Fibroblast of the aortic adventitia (primary cell): ENCODE measurements at places on chromosomes 7 and 10. TPM values are rescaled to one million over a fixed set of nuclear protein-coding genes. Genes with fewer than 3 reads are reported as not detected.

The NOS3 gene
- 0.36 and 4.6 TPM in 2 replicates for total RNA-seq

The HOGA1 gene
- 0.08 and 0.72 TPM in 2 replicates for total RNA-seq

The ABLIM1 gene
- 14.4 and 36.1 TPM in 2 replicates for total RNA-seq

GRCh38 chr10:104067525-104067924 is 18.2 kb downstream of the COL17A1 start:
- no peak for DNase-seq

GRCh38 chr7:20114468-20114867 is 102.7 kb downstream of the MACC1 start:
- no peak for DNase-seq

DNA sequence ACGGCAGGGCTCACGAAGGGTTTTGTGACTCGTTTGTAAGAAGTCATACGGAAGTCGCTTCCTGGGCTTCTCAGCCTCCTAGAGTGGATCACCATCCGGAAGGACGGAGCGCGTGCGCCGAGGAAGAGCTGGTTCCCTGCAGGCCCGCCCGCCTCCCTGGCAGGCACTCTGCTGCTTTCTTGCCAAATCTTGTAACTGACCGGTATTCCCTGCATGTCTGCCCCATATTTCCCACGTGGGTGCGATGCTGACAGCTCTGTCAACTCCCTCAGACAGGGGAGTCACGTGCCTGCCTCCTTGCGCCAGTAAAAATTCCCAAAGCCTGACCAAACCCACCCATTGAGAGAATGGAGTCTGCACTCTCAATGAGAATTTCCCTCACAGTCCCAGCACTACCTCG is 12.7 kb downstream of the SHH start:
- peak; percentile 52 for DNase-seq

DNA sequence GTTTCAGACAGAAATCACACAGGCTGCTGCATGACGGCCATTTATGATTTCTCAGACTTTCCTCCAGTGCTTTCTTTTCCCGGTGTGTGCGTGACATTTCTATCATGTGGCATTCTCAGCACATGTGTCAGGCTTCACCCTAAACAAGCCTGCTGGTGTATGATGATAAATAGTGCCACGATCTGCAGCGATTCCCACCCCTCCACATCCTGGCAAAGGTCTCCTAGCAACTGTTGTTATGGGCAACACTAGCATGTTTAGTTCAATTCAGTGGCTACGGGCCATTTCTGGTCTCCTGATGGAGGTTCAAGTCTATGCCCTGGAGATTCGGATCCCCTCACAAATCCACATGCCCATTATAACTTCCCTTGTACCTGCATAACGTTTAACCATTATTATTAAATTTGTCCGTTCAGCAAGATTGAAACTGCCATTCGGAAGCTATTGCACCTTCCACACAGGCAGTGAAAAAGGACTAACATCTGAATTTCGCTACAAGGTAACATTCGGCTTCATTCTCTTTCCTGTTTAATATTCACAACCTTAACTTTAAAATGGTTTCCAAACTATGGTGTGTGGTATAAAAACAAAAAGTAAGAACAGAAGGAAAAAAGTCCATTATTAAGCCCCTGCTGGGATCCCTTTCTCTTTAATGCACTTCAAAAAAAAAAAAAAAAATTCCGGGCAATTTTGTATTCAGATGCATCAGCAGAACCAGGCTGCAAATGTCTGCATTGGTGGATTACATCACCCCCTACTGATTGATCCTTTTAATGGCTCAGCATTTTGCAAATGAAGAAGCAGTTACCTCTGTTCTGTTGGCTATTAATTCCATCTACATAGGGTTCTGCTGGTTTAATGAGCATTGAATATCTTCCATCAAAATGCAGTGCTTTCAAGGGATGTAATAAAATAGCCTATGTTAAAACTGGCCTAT is 90.2 kb downstream of the FRMD4A start:
- DNase-seq, result no peak

DNA sequence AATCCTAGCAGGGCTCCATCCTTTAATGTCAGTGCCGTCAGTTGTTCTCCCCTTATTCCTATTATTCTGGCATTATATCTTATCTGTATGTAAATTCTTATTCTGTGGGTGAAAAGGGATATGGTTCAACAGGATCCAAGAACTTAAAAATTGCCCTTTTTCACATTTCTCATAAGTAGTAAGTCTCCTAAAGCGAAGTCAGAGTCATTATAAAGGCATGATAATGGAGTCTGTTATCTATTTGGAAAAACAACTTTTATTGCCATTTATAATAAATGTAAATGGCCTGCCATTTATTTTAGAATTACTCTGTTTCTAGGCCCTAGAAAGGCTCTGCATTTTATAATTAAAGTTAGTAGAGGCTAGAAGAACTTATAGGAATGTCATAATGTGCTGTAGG is 31.3 kb downstream of the SDK1 start:
- DNase-seq, result no peak

GRCh38 chr10:132897516-132898381 is 44.6 kb downstream of the CFAP46 start:
- DNase-seq, result no peak

DNA sequence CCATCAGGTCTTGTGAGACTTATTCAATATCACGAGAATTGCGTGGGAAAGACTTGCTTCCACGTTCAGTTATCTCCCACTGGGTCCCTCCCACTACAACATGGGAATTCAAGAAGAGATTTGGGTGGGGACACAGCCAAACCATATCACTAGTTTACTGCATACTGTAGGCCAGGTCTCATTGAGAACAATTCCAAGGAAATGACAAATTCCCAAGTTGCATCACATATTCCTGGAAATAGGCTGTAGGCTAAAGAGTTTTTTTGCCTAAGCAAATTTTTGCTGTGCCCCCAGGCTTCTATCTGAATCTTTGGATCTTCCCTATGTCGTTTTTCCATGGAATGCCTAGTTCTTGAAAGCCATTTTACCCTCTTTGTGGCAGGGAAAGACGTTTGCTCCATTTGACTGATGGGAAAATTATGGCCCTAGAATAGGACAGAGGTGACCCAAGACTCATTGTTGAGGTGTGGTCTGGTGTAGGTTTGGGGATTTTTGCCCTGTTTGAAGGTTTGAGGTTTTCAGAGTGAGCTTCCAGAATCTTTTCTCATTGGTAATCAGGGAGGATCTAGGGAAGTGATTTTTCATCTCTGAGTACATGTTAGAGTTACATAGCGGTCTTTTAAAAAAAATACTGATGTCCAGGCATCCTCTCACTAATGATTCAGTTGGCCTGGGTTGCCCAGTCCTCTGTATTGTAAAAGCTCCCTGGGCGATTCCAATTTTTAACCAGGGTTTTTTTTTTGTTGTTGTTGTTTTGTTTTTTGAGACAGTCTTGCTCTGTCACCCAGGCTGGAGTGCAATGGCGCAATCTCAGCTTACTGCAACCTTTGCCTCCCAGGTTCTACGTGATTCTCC is 44.4 kb downstream of the TACR2 start:
- peak; percentile 97 for DNase-seq

DNA sequence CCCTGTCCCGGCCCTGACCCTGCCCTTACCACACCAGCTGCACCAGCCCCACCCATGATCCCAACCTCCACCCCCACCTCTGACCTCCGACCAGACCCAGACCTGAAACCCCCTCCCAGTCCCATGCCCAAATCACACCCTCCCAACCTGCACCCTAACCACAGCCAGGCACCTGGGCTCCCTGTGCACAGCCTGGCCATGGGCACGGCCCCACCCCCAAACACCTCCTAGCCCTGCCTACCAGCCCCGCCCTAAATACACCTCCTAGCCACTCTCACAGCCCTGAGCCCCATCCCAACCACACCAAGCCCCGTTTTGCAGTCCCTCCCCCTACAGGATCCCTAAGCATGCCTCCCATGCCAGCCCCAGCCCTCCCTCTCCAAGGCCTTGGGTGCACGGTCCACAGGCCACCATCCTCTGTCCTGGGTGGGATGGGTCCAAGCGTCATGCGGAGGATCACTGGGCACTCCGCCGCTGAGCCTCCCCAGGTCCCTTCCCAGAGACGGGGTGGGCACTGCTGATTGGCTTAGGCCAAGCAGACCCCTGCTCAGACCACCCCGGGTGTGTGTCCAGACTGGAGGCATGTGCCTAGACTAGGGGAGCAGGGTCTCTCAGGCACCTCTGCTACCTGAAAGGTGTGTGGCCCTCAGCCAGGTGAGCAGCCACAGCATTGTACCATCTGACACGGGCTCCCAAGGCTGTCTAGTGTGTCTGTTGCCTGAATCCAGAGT is 30.1 kb downstream of the INSIG1 start:
- DNase-seq, result no peak

- peak; percentile 11 for DNase-seq
Observed at GRCh38 chr7:141737118-141737835, 881 bp upstream of the SSBP1 start.

DNA sequence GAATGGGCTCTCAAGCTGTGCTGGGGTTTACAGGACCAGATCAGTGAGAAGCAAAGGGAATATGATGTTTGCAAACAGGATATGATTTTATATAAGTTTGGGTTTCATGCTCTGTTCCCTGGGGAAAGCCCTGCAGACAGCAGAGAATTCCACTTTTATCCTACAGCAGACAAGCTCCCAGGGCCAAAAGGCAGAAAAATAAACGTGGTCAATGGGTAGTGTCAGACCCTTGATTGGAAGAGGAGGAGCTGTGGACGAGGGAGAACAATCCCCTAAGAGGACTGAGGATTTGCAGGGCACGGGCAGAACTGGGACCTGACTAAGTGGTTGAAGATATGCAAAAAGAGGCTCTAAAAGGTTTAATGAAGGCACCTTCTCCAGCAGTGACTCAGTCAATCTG is 275.3 kb downstream of the HDAC9 start:
- peak; percentile 16 for DNase-seq
